ENCODE measurements at places on chromosomes 2 and 18.

GRCh38 chr2:12310399-12310798 lies 406.3 kb upstream of the TRIB2 start:
- no peak for DNase-seq

DNA sequence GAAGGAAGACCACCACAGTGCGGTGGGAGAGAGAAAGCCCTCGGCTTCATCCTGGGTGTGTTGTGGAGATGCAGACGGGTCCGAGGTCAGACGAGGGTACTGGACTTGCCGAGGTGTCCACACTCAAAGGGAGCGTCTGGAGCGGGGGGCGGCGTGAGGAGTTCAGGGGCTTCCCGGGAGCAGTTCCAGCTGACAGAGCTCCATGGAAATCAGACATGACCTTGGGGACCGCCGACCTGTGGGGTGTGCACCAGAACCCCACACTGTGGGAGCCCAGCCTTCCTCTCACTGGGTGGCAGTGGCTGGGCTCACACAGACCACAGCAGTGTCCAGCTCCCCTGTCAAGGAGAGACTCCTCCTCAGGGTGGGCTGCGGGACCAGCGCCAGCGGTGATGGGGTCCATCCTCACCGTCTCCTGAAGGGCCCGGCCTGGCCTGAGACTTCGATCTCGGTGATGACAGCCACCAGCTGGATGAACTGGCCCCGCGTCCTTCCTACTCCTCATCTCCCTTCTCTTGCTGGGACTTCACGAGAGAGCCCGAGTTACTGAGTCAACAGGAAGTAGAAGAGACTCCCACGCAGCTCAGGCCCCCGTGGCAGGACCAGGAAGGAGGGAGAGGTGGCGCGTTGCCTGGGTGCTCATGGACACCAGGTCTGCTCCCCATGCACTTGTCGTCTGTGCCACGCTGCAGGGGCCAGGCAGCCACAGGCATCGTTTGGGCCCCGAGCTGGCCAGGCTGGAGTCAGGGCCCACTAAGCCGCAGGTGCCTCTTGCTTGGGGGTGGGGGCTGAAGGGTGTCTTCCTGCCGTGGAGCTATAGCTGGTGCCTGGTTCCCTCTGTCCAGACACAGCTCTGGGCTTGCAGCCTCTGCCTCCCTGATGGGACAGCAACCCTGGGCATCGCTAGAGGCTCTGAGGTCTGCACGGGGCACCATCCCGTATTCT lies 101.9 kb upstream of the CTDP1 start:
- DNase-seq, result peak; percentile 29

DNA sequence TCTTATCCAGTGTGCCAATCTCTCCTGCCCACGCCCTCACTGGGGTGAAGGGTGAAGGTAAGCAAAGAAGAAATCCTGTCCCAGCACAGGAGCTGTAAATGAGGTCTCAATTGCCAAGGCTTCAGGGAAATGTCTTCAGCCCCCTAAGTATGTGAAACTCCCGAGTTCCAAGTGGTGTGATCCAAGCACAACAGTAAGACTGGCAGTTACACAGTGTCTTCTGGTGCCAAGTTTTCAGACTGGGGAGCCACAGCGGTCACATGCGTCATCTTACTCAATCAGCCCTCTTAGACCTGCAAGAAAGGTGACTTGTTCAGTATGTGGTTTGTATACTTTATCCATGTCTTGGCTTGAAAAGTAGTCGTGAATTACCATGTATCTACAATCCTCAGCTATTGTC lies 55.0 kb upstream of the SPRED2 start:
- DNase-seq, result no peak

- DNase-seq, result no peak
Observed at GRCh38 chr2:203718087-203718486, 11.6 kb downstream of the CD28 start.

DNA sequence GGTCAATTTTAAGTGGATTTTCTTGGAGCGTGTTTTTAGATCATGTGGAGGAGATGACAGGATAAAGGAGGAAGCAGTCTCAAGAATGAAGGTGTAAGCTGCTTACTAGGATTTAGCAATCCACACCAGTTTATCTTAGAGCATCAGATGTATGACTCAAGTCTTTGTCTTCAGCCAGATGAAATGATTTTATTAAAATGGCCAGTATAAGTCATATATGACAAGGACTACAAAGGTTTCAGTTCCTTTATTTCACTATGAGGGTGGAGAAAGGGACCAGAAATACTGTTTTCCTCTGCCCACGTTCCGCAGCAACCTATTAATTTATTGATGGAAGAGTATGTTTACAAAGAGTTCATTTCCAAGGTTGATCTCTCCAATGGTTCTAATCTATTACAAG lies 970.5 kb upstream of the SLC39A10 start:
- DNase-seq, result no peak

DNA sequence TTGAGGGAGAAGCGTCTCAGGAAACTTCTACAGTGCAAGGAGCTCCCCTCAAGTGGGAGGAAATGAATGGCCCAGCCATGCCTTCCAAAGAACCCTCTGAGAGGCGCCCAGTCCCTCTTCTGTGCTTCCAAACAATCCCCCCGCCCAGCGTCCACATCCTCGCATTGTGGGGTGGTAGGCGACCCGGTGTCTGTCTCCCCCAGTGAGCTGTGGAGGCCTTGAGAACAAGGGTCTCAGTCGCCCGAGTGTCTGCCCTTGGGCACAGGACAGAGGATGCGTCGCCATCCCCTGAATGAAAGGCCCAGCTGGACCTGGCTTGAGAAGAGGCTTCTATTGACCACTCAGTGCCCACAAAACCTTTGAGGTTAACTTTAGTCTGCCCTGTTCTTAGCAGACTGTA lies 29.7 kb downstream of the INPP5D start:
- DNase-seq, result no peak

- DNase-seq, result no peak
Observed at GRCh38 chr18:69949538-69949936, 1.9 kb upstream of the CD226 start.

DNA sequence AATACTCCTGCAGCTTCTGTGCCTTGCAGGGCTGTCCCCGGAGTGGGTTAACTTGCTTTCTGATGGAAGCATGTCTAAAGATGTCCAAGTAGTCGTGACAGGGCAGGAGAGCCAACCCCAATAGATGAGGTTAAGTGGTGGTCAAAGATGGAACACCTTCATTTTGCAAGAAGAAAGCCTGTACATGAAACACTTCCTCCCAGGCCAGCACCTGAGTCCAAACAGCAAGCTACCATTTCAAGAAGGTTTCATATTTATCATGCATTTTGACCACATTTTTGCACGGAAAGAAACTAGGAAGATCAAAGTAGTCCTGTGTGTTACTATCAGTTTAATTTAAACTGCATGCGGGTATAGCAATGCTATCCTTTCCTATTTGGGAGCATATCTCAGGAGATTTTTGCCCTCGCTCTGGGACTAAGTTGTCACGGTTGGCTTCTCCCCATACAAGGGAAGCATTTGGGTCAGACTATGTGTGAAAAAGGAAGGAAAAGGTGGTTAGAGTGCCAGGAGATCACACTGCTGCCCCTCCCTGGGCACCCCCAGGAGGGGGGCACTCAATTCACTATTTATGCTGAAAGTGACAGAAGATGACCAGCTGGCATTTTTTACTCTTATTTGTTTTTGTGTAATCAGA lies 187.6 kb downstream of the ZNF521 start:
- DNase-seq, result no peak

- peak; percentile 99 for DNase-seq
Observed at GRCh38 chr2:36966370-36967235, at the start of gene STRN. Gene STRN (minus strand): TSS chr2:36966536. CDS start chr2:36966463, 73 bp downstream.

DNA sequence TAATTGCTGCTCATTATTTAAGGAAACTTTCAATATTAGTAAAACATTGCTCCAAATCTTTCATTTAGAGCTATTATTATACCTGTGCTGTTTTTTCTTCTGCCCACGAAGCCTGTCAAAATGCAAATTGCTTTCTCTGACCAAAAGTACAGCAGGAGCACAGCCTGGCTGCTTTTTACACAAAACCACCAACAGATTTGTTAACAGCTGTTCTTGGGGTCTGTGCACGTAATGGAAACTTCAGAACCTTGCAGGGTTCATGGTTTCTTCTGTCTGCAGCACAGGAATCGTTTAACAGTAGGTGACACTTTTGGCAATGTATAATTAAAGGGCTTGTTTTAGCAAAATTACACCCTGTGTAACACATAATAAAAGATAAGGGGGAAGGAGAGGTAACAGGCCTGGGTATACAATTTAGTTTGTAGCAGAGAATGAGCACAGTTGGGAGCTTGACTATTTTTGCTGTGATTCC lies 447.3 kb downstream of the KCNJ3 start:
- no peak for DNase-seq

DNA sequence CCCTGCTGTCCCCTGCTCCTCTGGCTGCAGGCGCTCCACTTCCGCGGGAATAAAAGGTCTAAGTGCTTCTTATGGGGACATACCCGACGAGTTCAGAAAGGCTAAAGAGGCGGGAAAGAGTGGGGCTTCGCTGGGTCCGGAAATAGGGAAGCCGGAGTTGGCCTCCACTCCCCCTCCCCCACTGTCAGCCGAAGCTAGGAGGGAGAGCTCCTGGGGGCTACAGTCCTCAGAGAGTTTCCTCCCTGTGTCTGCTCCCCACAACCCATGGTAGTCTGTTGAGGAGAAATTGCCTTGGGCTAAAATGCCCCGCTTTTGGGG lies 7.2 kb downstream of the GAD1 start:
- no peak for DNase-seq

DNA sequence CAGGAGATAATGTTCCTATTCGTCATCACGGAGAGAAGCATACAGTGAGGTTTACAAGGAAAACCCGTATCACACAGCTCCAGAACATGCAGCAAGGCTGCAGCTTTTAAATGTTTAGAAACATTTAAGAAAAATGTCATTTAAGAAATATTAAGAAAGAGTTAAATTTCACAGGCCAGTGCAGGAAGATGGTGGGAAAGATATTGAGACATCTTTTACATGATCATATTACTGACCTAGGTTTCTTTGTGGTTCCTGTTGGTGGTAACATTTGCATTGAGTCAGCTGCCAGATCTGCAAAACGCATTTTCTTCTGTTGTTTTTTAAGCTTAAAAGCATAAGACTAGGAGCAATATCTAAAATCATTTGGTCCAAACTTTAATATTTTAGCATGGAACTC lies 44.9 kb downstream of the CPO start:
- no peak for DNase-seq

GRCh38 chr2:3430172-3430571 lies 50.7 kb downstream of the TRAPPC12 start:
- DNase-seq, result no peak

DNA sequence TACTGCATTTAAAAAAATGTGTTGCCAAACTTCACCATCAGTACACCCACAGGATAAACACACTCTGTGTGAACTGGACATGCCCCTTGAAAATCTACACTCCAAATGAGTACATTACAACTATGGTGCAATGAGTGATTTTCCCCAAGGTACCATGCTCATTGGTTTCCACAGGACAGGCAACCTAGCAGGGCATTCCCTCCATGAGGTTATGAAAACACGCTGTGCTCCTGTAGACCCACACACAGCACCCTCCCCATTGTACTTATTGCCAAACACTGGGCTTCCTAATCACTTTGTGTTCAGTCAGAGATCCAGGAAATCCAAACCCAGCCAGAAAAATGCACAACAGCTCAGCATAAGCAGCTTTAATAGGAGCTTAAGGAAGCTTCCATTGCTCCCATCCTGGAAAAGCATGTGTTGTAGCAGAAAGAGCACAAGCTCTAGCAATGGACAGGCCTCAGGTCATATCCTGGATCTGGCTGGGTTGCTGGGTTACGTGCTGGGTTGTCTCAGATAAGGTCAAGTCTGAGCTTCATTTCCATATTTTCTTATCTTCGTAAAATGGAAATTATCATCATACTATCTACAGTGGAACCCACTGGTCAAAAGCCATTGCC lies 20.8 kb upstream of the ATIC start:
- no peak for DNase-seq

DNA sequence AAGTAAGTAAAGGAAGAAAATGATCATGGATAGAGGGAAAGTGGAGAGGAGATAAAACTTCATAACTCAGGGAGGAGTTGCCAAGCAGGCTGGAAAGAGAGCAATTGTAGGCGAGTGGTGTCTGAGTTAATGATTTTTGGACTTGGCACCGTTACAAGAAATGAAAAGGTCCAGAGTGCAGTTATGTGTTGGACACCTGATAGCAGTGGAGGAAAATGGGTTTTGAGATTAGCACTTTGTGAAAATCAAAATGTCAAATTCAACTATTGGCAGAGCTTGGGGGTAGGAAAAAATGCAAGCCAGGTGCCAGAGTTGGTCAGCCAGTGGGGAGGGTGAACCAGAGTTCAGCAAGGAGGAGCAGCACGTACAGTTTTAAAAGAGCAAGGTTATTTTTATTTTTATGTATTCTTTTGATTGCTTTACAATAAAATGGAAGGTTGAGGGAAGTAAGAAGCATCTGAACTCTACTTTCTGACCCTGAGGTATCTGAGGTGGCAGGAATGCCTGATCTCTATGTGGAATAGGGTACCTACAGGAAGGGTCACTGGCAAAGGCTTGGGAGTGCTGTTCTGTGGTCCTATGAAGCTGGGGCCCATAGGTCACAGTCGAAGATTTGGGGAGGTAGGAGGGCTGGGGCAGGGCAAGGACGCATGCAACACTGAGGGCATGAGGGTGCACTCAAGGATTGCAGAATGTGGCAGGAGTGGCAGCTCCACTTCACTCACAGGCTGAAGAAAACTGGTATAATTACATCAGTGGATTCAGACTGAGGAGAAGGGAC lies 127.5 kb downstream of the CD8B2 start:
- no peak for DNase-seq

GRCh38 chr18:79554321-79554720 lies 125.3 kb upstream of the CTDP1 start:
- no peak for DNase-seq

All from heart left ventricle (tissue), 16 donors.